ENCODE measurements at places on chromosomes 4 and X.

- peak; percentile 29 for DNase-seq
These were observed at the start of gene DRP2 for GRCh38 chrX:101219116-101219863. TSS of gene DRP2 (plus strand) at chrX:101219786. CDS start at chrX:101231648, 11,862 bp downstream.

GRCh38 chr4:182174979-182175378, 68.2 kb upstream of the TENM3 start:
- no peak for DNase-seq

DNA sequence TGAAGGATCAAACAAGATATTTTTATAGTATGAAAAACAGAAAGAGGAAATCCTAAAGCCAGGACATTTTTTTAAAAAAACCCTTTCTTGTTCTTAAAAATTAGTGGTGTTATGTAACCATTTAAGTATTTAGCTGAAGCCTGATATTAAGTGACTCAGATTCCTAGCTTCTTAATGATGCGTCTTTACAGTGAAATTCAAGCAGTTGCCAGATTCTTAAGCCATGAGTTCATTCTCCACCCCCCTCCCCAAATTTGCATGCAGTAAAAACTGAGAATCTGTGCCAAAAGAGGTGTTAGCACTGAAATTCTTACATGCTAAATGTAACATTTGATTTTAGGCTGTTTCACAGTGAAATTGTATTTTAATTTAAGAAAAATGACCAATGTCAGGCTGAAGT, 180.8 kb downstream of the RAPGEF2 start:
- DNase-seq, result peak; percentile 66

DNA sequence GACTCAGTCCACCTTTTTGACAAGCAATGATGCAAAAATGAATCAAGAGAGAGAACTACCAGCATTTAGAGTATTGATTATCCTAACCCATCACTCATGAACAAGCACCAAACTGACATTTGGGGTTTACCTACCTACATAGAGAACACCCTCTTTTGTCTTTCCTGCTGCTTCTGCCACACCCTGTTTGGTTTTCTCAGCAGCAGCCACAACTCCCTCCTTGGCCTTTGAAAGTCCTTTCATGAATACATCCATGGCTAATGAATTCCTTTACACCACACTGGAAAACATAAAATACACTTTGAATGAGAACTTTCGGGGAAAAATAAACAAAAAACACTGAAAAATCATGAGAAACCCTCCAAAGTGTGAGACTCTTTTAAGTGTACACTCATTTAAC, 1.5 kb downstream of the SNCA start:
- DNase-seq, result no peak

DNA sequence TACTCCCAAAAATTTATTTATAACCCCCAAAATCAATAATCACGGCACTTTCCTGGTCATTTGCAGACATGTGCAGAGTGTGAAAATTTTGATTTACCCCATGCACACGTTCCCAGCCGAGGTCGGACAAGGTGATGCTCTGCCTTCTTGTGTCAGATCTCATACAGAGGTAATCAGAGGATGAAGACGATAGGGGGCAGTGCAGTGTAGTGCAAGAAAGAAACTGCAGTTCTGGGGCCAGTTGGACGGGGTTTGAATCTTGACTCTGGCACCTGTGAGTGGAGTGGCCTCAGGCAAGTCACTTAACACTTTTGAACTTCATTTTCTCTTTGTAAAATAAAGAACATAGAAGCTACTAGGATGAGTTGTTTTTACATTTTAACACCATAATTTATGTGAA, 88.4 kb downstream of the FRMPD3 start:
- DNase-seq, result peak; percentile 38

DNA sequence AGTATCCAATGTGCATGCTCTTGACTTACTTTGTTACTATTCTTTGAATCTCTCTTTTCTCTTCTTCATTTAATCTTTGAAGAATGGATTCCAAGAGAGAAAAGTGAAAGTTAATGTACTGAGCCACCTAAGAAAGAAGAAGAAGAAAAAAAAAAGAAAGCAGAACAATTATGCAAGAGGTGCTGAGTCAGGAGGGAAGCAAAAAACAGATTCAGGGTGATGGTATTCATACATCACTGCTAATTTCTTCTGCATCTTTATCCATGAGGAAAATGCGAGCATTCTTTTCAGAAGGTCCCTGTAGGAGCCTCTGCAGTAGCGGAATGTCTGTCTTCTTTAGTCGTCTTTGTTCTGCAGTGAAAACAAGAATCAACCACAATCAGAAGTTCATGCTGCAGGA, 43.9 kb downstream of the RASSF6 start:
- no peak for DNase-seq

DNA sequence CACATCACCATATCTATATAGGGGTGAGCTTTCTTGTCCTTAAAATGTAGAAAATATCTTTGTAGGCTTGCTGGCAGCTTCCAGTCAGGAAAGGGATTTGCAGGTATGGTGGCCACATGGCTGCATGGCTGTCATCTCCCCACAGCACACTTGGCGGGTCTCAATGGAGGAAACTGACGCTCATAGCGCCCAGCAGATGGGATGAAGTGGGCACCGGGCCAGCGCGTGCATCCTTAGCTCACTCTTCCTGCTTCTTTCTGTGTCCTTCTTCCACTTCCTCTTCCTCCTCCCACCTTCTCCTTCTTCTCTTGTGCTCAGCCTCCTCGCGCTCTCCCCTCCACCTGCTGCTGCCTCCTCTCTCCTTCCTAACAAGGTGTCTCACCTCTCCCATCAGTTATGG, 156.2 kb upstream of the PSAPL1 start:
- DNase-seq, result no peak

DNA sequence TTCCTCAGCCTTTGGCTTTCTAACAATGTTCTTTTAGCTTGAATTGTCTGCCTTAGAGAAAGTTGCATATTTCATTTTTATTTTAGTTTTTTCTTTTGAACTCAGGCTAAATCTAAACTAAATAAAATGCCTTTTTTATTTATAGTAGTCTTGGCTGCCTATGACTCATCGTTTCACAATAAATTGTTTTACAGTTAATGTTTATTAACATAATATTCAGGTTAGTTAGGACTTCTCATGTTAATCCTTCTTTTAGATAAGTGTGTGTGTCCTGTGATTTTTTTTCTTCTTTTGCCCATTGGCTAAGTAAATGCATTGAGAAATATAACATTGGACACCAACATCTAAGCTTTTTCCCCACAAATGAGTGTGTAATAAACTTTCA, 1.6 kb downstream of the RP2 start:
- no peak for DNase-seq

DNA sequence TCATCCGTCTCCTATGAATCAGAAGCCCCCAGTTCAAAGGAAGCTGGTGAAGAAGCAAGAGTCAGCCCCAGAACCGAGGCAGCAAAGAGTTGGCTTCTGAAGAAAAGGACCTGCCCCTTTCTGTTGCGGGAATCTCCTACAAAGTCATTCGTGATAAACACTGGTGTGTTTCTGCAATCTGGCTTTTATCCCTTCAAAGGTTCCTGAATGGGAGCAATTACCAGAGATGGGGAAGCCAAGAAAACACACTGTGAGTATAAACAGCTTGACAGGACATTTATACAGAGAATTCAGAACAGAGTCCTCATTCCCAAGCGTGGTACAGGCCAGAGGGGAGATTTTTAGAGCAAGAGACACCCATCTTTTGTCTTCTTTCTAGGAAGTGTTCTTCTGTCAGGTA, 226.8 kb upstream of the LNX1 start:
- DNase-seq, result no peak

- no peak for DNase-seq
These were observed 12.7 kb downstream of the KLHL34 start for GRCh38 chrX:21645431-21645830.

DNA sequence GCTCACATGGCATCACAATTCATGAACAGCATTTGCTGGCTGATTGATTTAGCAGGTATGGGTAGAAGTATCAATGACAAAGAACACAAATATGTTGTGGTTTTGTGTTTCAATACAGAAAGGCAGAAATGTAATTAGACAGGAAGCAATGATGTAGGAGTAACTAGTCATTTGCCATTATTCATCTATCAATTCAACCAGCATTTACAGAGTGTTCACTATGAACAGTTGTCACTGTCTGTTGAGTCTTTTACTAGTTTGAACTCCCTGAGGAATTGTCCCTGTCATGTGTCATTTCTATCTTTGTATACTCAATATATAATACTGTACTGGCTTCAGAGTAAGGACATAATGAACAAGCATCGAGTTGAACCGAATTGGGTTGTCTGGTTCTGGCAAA, 51.5 kb upstream of the ARHGAP24 start:
- DNase-seq, result no peak

DNA sequence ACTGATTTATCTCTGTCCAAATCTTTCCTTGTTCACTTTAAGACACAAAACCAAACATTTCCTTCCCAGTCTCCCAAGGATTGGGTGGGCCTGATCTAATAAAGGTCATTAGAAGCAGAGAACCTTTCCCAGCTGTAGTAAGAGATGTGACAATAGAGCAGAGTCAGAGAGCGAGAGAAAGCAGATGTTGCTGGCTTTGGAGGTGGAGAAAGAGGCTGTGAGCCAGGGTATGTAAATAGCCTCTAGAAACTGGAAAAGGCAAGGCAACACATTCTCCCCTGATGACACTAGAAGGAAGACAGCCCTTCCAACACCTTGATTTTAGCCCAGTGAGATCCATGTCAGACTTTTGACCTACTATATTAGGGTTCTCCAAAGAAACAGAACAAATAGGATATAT, 337.5 kb upstream of the CASK start:
- no peak for DNase-seq

- no peak for DNase-seq
These were observed 16.0 kb upstream of the LSM6 start for GRCh38 chr4:146159384-146160058.

- DNase-seq, result no peak
These were observed 51.4 kb upstream of the MND1 start for GRCh38 chr4:153292897-153293741.

DNA sequence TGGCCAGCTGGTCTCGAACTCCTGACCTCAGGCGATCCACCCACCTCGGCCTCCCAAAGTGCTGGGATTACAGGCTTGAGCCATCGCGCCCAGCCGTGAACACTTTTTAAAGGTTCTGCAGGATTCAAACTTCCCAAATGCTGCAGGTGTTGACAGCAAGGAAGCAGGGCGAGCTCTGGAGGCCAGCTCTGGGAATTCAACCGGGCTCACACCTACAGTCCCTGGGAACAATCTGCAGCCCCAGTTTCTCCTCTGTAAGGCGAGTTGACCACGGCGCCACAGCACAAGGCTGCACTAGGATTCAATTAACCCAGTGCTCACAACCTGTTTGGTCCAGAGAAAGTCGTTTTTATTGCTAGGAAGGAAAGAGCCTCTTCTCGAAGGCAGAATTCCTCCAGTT, 1.6 kb downstream of the MTNR1A start:
- no peak for DNase-seq

GRCh38 chrX:24037729-24038128, 10.7 kb upstream of the KLHL15 start:
- no peak for DNase-seq

DNA sequence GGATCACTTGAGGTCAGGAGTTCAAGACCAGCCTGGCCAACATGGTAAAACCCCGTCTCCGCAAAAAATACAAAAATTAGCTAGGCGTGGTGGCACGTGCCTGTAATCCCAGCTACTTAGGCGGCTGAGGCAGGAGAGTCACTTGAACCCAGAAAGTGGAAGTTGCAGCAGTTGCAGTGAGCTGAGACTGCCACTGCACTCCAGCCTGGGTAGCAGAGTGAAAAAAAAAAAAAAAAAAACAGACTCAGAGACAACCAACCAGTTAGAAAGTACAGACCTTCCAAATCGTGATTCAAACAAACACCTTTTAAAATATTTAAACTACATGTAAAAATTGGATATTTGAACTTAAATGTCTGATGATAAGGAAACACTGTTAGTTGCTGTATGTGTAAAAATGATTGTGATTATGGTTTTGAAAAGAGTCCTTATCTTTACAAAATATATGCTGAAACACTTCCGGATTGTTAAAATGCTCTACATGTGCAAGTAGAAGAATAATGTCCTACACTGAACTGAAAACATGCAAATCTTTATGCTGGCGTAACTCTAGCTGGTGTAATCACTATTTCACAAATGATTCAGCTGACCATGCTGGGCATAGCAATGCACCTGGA, 37.8 kb downstream of the SH3KBP1 start:
- no peak for DNase-seq

DNA sequence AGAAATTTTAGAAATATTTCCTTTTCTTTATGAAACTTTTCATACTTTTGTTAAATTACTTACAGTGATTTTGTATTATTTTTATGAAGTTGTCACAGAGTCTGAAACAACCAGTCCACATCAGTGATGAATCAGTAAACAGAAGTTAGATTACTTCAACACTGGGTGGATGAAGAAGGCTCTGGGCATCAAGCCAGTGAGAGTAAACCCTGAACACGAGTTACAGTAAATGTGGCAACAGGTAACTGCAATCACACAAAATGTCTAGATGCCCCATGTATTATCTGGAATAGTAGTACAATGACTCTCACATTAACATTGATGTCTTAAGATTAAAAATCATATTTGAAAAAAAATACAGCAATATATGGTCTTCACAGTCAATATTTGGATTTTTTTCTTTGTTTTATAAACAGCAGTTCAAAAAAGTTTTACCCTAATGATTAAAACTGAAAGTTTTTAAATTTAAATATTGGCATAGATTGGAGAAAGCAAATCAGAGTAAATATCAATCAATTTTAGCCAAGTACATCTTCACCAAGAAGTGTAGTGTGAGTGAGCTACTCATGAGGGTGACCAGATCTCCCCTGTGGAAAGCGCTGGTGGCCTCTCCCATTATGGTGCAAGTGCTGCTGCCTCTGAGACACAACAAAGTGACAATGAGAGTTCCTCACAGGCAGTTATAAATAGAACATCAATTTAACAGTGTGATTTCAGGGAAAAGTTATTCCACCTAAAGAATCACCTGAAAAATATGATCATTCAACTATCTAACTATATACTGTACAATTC, 63.2 kb upstream of the UGT2B7 start:
- DNase-seq, result no peak

DNA sequence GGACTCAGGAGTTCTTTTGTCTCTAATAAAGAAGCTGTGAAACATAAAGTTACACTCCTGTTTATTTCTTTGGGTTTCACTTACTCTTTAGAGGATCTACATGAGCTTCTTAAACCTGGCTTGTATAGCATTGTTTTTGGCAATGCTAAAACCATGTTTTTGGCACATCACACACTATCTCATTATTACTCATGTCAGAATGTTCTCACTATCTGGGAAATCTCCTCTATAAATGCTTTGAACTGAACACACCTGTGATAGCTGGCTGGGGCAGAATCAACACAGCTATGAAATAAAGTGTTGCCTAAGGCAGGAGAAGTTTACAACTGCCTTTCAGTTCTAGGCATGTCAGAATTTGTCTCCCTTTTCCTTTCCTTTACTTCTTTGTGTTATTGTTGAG, 52.6 kb downstream of the SULT1B1 start:
- no peak for DNase-seq

GRCh38 chr4:18540349-18540748, 518.8 kb upstream of the LCORL start:
- no peak for DNase-seq

Data from AG08395 (cell line).